T-cell (primary cell): ENCODE measurements at places on chromosomes 6 and 20. TPM values are rescaled to one million over a fixed set of nuclear protein-coding genes. Genes with fewer than 3 reads are reported as not detected.
A peak's percentile ranks its signal among the peaks of the same experiment; 100 is the strongest.

Gene OR2H2
- not detected for total RNA-seq

Gene B3GALT4
- 40.4 TPM for total RNA-seq

Gene C20orf204
- total RNA-seq, result 9.5 TPM

Gene APOM
- total RNA-seq, result 3.2 TPM

Gene DYNLT1
- total RNA-seq, result 52.8 TPM

Gene PARD6B
- total RNA-seq, result 8.6 TPM

Gene CRISP3
- not detected for total RNA-seq

Gene SLC17A2
- not detected for total RNA-seq

Gene ESR1
- total RNA-seq, result 1.5 TPM

Gene ANKEF1
- 3.3 TPM for total RNA-seq

Gene ABCC10
- total RNA-seq, result 85.4 TPM

Gene SLC17A9
- 7.8 TPM for total RNA-seq

GRCh38 chr6:156953479-156954146, 176.4 kb downstream of the ARID1B start:
- peak; percentile 25 for DNase-seq

DNA sequence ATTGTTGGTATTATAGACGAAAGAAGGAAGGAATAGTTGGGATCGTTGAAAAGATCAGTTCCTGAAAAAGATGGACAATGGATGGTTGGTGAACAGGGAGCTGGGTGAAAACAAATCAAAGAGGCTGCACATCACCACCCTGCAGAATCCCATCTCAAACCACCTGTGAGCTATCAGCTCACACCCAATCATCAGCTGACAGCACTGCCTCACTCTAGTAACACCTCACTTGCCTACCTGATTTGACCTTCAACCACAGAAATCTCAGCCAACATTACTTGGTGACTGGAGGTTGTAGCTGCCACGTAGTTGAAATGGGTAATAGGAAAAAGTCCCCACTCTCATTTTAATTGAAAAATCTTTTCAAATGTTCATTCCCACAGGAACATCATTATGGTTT, 101.8 kb upstream of the DST start:
- no peak for DNase-seq

DNA sequence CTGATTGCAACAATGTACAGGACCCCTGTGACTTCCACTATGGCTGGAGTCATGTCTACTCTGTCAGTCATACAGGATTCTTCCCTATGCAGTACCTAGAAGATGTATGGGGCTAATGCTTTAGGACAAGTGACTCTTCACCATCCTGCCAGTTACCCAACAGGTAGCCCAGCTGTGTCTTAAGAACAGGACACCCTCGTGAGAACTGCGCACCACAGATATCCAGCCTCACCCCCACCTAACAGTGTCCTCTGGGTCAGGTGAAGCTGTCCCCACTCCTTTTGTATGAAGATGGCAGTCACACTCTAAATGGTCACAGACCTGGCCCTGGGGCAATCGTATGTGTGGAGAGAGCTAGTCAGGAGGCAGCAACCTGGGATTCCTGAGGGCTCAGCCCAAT, 191.6 kb downstream of the C6orf118 start:
- DNase-seq, result no peak

GRCh38 chr6:132725947-132726607, 12.2 kb upstream of the VNN1 start:
- no peak for DNase-seq

DNA sequence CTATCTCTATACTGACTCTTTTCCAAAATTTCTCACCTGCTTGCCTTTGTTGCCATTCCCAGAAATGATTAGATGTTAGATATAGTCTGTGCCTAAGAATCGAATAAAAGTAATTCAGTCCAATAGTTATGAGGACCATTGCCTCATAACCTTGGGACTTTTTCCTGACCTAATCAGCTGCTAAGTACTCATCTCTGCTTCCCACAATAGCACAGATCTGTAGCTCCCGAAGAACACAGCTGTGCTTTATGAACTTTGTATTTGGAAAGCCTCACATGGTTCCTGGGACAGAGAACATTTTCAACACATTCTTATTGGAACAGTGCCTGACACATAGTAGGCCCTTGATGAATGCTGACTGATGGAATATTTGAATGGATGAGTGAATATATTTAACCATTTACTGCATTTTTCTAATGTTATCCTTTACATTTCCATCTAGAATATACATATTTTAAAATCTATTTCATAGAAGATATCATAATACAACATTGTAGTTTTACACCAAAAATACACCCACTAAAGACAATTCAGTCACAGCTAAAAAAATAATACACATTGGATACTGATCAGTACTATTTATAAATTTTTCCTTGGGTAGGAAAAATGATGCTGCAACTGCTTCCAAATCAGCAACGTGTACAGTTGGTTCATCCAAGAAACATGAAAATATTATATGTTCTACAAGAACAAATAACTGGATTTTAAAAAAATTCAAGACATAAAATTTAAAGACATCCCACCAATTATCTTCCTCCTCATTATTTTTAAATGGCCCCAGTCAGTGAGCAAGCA, 53.9 kb downstream of the HS3ST5 start:
- DNase-seq, result no peak

- no peak for DNase-seq
Measured at GRCh38 chr20:64133951-64134407, 26.6 kb upstream of the NPBWR2 start.

GRCh38 chr20:3755814-3756480, 11.6 kb downstream of the ADISSP start:
- no peak for DNase-seq

GRCh38 chr6:63510353-63510686, 62.0 kb upstream of the LOC128125822 start:
- no peak for DNase-seq

DNA sequence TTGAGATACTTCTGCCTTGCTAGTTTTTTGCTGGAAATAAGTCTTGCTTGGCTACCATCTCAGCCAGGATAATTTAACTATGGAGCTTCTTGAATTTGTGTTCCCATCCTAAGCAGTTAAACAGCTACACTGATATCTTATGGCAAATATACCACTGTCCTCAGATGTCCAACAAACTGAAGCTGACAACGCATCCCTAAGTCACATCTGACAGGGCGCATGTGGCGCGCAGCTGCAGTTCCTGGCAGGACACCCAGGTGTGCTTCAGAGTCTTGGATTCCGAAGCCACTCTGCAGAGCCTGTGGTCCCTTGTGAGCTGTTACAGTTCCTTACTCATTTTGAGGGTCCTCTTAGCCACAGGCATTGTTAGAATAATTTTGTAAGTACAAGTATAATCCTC, 127.9 kb downstream of the WDR27 start:
- no peak for DNase-seq

DNA sequence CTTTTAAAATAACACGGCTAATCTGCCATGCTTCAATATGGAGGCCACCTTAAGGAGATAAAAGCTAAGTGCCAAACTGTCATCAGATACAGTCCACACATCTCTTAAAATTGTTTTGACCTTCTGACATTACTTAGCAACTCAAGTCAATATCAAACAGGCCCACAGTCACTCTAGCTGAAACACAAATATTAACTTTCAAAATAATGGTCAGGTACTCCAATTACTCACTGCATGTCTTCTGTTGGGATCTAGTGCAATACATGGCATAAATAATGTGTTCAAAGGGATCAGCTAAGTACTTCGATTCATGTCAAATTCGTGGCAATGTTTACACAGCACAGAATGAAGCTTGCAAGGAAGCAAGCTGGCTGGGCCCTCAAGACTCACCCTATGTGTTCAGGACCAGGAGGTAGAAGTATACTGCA, 133.9 kb upstream of the BEND6 start:
- DNase-seq, result no peak

- no peak for DNase-seq
Measured at GRCh38 chr6:102298051-102298450, 904.5 kb downstream of the GRIK2 start.

DNA sequence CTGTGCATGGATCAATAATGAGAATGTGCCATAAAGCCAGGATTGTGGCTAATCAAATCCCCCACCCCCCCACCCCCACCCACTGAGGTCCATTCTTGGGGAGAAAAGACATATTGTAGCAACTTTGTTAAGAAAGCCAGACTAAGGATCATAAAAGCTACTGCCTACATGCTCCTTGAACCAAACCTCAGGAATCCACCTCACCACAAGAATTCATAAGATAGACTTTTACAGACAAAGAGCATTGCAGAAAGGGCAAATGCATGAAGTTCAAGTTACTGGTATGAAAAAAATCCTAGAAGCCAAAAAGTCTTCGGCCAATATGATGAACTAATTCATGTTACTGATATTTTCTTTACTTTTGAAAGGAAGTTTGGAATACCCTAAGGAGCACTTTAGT, 187.9 kb upstream of the ARID1B start:
- DNase-seq, result no peak

GRCh38 chr20:40186826-40187225, 502.2 kb downstream of the MAFB start:
- no peak for DNase-seq

DNA sequence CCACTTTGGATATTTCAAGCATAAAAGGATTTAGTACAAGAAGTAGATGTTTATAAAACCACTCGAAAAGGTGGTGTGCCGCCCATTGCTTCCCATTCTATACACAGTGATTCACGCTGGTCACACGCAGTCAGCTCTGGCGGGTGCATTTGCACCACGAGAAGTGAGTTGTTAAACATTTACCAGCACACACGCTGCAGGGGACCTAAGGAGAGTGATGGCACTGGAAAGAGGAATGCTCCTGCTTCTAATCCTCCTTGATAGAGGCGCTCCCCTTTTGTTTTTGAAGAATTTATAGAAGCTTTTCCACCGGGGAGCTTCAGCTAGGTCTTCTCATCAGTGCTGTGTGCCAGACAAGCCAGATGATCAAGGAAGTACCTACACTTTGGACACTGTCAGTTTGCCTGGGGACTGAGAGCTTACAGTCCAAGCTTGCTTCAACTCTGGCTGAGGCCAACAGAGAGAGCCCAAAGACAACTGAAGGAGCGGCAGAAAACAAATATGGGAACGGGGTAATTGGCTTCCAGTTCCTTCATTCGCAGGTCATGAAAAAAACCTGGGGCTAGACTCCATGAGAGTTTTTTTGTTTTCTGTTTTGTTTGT, 31.2 kb downstream of the MUC22 start:
- DNase-seq, result no peak

DNA sequence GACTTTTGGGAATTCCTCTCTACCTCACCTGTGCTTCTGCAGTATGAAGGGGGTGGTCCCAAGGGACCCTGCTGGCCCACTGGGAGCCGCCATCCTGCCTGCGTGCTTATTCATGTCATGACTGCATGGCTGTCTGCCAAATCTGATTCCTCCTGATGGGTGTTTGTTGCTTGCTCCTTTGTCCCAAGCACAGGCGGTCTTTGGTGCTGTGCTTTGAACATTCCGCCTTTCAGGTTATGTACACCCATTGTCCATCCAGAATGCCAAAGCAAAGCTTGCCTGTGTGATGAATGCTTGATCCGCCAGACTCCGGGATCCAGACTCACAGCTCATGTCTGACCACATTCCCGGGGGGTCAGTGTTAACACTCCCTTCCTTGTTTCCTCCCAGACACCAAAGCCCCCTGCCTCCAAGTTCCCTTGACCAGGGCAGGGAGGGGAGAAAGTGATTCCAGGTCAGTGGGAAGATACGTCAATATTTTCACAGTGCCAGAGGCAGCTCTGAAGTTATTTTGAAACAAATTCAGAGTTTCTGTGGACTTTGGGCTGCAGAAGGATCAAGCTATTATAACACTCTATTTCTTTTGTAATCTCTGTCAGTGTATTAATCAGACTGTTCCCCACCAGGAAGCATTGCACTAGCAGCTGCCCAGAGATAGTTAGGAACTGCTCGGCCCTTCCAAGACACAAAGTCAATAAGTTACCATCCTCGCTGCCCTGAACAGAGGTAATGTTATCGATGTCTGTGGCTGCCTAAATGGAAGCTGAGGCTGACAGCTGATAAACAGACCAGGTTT, 9.5 kb downstream of the DAAM2 start:
- DNase-seq, result no peak

GRCh38 chr6:154878871-154879491, 116.1 kb upstream of the TIAM2 start:
- no peak for DNase-seq

- DNase-seq, result no peak
Measured at GRCh38 chr6:113434641-113435040, 422.5 kb upstream of the MARCKS start.

- no peak for DNase-seq
Measured at GRCh38 chr6:24019393-24019792, 106.6 kb upstream of the NRSN1 start.

DNA sequence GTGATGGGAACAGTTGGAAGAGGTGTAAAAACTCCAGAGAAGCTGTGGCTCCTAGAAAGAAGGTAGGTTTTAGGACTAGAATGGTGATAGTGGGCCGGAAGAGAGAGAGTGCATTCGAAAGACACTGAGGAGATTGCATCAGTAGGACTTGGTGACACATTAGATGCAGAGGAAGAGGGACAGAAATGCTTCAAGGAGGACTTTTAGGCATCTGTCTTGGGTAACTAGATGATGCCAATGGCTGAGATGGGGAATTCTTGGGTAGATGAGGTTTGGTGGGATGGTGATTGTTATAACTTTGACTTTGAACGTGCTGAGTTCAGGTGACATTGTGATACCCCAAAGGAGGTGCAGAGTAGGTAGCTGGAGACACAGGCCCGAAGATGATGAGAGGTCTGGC, 196.5 kb downstream of the GMPR start:
- no peak for DNase-seq

DNA sequence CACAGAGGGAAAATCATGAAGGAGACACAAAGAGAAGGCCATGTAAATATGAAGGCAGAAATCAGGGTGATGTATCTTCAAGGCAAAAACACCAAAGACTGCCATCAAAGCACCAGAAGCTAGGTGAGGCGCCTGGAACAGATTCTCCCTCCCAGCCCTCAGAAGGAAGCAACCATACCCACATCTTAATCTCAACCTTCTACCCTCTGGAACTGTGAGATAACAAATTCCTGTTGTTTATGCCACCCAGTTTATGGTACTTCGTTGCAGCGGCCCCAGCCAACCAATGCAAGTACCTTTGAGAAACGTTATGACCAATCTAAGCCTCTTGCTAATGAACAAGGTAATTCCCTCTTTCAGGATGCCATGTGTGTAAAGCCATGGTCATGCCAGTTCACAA, 66.2 kb upstream of the STXBP5 start:
- no peak for DNase-seq

DNA sequence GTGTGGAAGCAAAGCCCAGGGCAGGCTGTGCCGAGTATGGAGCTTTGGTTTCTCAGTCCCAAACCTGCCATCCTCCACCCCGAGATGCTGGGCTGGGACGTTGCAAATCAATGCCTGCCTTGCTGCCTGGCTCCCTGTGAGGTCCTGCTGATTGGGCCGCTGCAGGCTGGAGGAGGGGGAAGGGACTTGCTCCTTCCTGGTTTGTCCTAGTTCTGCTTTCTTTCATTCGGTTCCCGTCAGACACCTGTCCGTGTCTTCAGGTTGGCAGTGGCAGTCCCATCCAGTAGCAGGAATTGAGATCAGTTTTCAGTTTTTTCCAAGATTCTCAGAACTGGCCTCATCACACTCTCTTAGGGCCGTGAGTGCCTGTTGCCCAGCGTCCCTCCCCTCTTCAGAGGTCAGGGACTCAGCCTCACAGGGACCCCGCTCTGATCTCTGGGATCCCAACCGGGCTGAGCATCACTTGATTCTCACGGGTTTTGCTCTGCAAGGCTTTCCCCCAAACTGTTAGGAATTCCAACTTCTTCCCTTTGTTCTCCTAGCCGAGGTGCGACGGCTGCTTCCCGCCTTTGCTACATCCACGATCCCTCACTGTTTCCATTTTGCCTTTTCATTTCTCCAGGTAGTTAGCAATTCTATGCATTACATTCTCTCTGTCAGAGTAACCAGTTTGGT, 24.2 kb upstream of the TAGAP start:
- no peak for DNase-seq

GRCh38 chr6:4844108-4844507, 67.9 kb downstream of the CDYL start:
- DNase-seq, result no peak

- DNase-seq, result no peak
Measured at GRCh38 chr6:126475449-126475848, 135.5 kb downstream of the CENPW start.
